ENCODE measurements at places on chromosomes 7 and 10.

DNA sequence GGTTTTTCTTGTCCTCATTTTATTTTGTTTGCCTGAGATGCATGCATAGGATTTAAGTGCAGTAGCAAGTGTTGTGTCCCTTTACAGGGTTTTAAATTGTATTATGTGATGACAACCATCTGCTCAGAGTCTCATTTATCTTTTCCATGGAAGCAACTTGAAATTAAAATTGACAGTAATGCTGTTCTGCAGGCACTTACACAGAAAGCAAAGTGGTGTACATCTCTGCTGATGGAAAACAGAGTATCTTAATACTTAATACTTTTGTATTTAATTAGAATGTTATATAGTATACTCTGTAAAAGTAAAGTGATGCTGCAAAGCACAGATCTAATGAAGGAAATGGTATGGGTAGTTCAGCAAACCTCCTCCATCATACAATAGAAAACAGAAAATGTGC is 482.9 kb downstream of the POM121L12 start:
- no peak for DNase-seq

DNA sequence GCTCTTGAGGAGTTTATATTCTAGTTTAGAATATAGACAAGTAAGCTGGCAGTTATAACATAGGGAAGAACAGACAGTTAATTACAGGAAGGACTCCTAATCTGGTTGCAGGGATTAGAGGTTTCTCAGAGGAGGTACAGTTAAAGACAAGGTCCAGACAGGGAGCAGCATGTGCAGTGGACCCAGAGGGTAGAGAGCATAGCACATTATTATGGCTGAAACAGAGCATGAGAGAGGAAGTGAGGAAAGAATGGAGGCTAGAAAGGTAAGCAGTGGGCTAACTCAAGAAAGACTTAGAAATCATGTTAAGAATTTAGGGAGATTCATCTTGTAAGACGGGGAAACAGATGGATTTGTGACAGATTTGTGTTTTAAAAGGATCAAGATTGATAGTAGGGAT is 9.7 kb downstream of the MIOS start:
- no peak for DNase-seq

DNA sequence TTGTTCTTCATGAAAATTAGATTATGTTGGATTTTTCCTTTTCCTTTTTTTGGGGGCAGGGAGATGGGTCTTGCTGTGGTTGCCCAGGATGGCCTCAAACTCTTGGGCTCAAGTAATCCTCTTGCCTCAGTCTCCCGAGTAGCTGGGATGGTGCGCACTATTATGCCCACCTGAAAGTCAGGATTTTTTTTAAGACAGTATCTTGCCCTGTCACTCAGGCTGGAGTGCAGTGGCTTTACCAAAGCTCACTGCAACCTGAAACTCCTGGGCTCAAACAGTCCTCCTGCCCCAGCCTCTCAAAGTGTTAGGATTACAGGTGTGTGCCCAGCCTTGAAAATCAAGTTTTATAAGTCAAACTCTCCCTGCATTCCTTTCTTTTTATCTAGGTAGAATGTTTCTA is 1.7 kb upstream of the TET1 start:
- DNase-seq, result no peak

GRCh38 chr7:25894002-25894901 is 257.7 kb upstream of the NFE2L3 start:
- peak; percentile 92 for DNase-seq

DNA sequence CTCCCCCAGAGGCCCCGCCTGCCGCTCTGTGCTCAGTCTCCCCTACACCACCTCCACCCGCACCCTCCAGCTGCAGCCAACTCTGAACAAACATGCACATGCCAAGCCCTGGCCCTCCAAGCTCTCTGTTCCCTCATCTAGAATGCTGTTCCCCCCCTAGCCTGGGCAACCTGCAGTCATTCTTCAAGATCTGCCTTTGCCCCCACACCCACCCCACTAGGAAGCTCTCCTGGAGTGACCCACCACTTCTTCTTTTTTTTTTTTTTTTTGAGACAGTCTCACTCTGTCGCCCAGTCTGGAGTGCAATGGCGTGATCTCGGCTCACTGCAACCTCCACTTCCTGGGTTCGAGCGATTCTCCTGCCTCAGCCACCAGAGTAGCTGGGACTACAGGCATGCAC is 13.7 kb downstream of the MYL10 start:
- DNase-seq, result no peak

- no peak for DNase-seq
Measured at GRCh38 chr10:114315566-114316420, 76.7 kb downstream of the VWA2 start.

DNA sequence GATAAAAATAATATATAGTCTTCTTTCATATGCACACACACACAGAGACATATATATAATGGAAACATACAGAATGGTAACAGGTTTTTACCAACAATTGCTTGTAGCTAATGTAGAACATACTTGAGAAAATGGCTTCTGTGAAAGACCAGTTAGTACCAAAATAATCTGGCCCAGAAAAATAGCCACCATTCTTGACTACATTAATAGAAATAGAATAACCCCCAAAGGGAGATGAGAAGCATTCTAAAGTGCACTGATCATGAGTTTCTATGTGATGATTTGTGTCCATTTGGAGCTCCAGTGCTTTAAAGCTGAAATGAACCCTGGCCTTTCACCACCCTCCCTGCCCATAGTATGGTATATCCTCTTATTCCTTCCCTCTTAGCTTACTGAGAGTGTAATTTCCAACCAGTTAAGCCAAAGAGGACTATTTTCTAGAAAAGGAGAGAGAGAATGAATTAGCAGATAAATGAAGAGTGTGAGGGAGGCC is 22.9 kb upstream of the IFIT2 start:
- DNase-seq, result no peak

DNA sequence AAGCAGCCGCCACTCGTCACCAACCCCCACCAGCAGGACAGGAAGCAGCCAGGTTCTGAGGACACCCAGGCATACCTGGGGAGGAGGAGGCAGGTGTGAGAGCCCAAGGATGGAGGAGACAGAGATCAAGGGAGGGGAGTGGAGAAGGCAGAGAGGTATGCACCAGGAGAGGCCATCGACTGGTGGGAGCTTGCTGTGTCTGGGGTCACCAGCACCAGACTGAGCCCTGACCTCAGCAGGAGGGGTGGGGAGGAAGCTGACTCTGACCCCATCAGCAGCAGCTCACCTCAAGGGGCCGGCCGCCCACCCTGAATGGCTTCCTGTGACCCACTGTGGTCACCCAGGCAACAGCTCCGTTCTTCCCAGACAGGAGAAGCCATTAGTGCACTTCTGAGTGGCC is 7.8 kb downstream of the VIPR2 start:
- DNase-seq, result no peak

DNA sequence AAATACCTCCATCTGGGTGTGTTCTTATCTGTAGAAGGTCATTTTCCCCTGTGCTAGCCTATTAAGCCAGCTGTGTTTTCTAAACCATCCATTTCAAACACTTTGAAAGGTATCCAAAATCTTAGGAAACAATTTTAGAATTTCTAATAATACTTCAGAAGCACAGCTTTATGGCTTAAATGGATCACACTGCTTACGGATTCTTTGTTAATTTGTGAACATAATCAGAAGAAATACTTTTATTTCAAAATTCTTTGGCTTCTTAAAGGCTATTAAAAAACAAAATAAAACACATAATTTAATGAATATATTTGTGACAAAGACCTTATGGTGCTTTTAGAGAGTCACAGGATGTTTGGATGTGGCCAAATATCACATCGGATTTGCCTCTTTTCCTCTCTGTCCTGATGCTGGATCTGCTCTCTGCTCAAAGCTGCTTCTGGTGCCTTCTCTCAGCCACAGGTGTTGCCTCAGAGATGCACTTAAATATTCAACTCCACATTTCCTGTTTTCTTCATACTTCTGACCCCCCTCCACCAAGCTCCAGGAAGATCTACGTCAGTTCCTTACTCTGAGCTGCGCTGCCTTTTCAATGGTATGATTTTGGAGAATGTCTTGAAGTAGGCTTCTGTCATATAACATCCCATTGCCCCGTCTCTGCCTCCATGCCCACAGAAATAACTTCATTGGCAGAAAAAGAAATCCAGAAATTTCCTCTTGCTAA is 230.6 kb downstream of the MLLT10 start:
- DNase-seq, result no peak

GRCh38 chr10:54772468-54773122 is 28.4 kb downstream of the PCDH15 start:
- no peak for DNase-seq

DNA sequence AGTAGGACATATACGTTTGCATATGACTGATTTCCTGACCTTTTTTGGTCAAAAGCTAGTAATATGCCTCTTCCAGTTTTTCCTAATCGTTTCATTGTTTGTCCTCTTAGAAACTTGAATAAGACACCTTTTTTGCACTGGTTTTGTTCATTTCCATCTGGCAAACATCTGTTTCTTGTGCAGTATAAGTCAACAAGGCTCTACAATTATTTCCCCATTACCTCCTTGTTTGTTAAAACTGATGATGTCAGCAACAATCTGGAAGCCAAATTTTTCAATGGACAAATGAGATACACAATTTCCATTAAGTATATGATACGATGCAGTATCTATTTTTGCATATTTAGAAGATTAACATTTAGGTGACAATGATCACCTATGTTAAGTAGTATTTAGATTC is 148.8 kb downstream of the NRBF2 start:
- no peak for DNase-seq

DNA sequence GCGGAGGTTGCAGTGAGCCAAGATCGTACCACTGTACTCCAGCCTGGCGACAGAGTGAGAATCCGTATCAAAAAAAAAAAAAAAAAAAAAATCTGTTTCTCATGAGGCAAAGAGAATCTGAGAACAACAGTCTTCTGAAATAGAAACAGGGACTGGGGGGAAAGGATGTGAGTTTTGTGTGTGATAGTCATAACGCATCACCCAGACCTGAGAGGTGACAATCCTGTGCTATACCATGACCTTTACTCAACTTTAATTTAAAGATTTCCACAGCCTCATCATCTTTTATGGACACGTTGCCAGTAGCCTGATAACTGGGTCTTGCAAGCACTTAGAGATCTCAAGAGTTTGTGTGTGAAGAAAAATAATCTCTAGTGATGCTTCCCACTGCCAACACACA is 2.3 kb downstream of the ATXN7L1 start:
- no peak for DNase-seq

DNA sequence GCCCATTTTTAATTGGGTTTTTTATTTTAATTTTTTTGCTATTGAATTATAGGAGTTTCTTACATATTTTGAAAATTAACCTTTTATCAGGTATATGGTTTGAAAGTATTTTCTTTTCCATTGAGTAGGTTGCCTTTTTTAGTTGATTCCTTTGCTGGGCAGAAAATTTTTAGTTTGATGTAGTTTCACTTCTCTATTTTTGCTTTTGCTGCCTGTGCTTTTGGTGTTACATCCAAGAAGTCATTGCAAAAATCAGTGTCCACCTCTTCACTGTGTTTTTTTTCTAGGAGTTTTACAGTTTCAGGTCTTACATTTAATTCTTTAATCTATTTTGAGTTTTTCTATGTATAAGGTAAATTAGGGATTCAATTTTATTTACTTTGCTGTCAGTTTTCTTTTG is 129.8 kb upstream of the FERD3L start:
- no peak for DNase-seq
